Epithelial cell of proximal tubule (primary cell): ENCODE measurements at places on chromosomes 13 and 19. TPM values are rescaled to one million over a fixed set of nuclear protein-coding genes. Genes with fewer than 3 reads are reported as not detected.

DNA sequence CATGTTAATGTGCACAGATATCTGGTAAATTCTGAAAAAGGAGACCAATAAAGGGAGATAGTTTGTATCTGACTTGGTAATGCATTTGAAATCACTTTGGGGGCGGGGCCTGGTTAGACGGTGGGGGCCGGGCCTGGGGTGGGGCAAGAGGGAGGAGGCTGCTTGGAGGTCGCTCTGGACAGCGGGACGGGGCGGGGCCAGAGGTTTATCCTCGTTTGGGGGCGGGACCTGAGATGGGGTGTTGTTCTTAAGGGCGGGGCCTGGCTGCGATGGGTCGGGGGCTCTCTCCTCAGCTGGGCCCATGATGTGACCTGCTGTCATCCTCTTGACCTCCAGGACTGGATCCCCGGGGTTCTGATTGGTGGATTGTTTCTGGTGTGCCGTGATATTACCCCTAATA lies 4.9 kb upstream of the ZNF808 start:
- DNase-seq: no peak

DNA sequence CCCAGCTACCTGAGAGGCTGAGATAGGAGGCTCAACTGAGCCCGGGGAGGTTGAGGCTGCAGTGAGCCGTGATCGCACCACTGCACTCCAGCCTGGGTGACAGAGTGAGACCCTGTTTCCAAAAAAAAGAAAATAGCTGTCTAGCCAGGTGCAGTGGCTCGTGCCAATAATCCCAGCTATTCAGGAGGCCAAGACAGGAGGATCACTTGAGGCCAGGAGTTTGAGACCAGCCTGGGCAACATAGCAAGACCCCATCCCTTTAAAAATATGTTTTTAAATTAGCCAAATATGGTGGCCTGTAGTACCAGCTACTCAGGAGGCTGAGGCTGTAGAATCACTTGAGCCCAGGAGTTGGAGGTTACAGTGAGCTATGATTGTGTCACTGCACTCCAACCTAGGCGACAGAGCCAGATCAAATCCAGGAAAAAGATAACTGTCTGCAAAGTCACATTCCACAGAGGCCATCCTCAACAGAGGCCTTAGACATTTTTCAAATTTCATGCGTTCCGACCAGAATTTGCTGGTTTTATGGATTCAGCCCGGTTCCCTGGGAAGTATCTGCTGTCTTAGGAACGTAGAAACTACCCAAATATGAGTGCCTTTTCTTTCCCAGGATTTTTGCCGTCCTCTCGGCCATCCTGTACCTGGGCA lies 58.7 kb upstream of the USE1 start:
- no peak for DNase-seq

DNA sequence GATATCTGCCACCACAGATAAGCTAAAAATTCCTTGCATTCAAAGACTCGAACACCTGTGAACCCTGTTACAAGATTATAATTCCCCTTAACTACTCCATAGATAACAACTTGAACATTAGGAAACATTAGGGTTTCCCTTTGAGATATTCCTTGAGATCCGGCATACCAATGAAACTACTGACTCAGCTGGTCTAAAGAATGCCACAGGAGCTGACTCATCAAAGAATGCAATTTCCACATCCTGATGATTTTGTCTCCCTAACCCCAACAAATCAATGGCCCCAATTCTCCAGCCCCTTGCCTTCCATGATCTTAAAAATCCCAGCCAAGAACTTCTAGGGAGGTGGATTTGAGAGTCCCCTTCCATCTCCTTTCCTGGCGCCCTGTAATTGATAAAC lies 35.6 kb upstream of the ZNF599 start:
- DNase-seq: peak; percentile 9

- DNase-seq: no peak
Measured at GRCh38 chr19:35883882-35884281, 15.5 kb downstream of the APLP1 start.

Gene KIR2DL4
- total RNA-seq: not detected in 2 replicates

DNA sequence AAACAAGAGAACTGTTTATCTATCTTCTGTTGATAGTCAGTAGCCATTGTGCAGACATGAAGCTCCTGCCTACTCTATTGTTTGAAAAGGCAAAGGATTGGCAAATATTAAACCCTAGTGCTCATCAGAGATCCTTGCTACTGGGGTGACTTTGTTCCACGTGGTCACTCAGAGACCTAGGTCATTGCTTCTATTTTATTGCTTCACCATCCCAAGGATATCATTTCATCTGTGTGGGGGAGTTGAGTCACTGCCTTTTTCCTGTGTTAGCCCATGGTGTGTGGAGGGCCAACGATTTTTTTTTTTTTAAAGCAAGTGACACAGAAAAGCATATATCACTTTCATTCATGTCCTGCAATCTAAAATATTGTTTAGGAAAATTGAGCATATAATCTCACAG lies 254.1 kb upstream of the RXFP2 start:
- no peak for DNase-seq

Gene SPACA4
- total RNA-seq: not detected in 2 replicates
